Activated CD4-positive, alpha-beta T cell treated with anti-CD3 and anti-CD28 coated beads for 36 hours (primary cell): ENCODE measurements at places on chromosomes 5 and 9.
A peak's percentile ranks its signal among the peaks of the same experiment; 100 is the strongest.

DNA sequence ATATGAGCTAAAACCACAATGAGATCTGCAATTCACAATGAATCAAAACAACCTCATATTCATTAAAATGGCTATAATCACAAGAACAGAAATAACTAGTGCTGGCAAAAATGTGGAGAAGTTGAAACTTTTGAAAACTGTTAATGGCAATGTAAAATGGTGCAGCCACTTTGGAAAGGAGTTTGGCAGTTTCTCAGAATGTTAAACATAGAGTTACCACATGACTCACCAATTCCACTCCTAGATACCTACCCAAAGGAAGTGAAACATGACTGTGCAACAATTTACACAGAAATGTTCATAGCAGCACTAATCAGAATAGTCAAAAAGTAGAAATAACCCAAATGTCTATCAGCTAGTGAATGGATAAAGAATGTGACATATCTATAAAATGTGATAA, 862.2 kb downstream of the DTWD2 start:
- no peak for DNase-seq

GRCh38 chr5:36880761-36881160, 4.2 kb downstream of the NIPBL start:
- no peak for DNase-seq

DNA sequence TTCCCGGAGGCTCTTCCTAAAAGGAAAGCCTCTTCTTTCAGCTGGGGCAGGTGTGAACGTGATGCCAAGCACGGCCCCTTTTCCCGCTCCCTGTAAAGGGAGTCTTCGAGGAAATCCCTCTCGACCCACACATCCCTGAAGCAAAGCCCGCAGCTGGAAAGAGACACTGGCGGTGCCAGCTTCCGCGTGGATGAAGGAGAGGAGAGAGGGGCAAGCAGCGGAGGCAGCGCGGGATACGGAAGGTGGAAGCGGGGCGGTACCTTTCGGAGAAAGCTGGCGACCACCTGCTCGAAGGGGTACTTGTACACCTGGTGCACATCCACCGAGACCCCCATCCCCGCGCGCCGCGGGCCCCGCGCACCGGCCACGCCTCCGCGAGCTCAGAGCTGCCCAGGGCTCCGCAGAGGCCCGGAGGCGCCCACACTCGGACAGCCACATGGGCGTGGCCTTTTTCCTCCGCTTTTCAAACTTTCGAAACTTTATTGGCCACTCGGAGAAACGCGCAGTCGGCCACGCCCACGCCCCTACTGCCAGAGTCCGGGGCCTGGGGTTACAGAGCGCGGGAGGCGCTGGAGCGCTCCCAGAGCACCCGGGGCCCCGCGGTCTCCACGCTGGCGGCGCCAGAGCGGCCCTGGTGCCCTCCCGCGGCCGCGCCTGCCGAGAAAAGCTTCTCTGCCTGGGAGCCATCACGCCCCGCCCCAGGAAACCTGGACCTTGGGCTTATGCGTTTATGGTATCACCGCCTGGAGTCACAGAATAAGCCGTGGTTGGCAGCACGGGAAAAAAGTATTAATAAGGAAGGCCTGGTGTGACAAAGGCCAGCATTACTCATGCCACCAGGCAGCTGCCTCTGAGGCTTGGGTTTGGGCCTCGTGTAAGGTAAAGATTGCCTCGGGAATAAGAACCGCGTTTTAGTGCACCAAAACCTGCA, at the start of gene PRELID2:
PRELID2 (minus strand) TSS at position 426 of the 931 bp plus-strand sequence; CDS start at position 335, 91 bp downstream.
- peak; percentile 75 for DNase-seq

GRCh38 chr5:149603920-149604319, 22.6 kb downstream of the ARHGEF37 start:
- DNase-seq = no peak

DNA sequence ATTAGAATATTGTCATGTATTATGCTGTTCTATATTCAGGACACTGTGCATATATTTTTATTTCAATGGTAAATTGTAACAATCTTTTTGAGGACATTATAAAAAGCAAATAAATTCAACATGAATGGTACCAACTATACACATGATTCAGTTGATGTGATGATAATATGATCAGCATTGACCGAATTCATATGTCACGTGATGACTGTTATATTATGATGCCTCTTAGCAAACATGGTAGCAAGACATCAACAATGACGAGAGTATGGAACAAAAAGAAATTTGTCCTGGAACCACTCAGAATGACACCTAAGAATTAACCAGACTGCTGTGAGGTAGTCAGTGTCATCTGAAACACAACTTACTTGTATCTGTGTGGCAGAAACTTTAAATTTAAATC, 161.5 kb upstream of the OR13F1 start:
- no peak for DNase-seq

GRCh38 chr9:136031741-136032730, 63.1 kb downstream of the NACC2 start:
- DNase-seq = no peak

DNA sequence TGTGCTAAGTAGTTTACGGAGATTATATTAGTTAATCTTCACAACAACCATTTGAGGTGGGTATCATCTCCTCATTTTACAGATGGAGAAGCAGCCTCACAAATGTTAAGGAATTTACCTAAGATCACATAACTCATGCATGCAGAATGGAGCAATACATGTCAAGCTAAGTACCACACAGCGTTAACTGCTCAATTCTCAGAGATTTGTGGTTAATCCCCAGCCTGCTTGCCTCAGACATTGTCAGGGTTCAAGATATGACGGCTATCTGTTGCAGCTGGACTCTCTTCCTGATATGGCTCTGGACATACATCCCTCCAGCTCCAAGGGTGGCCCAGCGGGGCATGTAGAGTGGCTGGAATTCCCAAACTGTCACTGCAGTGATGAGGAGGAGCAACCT, 7.3 kb upstream of the ZNF346 start:
- DNase-seq = no peak

DNA sequence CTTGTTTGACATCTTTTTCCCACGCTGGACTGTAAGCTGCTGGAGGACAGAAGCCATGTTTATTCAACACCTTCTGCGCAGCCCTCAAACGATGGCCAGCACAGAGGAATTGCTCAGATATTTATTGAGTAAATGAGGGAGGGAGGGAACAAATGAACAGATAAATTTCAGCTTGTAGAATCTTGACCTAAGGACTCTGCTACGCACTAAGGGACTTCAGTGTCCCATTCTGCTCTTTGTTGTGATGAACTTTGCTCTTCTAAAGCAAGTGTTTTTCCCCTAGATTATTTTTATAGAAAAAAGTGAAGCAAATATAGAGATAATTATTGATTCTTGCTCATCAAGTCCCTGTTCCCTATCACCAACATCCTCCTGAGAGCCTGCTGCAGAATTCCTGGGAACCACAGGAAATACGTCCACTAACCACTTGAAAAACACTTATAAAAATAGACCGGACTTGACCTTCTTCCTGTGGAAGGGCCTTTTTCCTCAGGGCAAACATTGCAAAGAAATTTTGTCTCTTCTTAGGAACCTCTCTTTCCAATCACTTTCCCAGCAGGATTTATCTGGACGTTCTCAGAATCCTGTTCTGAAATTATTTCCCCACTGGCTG, 54.9 kb downstream of the FGF1 start:
- no peak for DNase-seq

- no peak for DNase-seq
These were observed 4.3 kb upstream of the AGPAT2 start for GRCh38 chr9:136691316-136692184.
